H54 (cell line): ENCODE measurements at places on chromosomes 13 and 19.

DNA sequence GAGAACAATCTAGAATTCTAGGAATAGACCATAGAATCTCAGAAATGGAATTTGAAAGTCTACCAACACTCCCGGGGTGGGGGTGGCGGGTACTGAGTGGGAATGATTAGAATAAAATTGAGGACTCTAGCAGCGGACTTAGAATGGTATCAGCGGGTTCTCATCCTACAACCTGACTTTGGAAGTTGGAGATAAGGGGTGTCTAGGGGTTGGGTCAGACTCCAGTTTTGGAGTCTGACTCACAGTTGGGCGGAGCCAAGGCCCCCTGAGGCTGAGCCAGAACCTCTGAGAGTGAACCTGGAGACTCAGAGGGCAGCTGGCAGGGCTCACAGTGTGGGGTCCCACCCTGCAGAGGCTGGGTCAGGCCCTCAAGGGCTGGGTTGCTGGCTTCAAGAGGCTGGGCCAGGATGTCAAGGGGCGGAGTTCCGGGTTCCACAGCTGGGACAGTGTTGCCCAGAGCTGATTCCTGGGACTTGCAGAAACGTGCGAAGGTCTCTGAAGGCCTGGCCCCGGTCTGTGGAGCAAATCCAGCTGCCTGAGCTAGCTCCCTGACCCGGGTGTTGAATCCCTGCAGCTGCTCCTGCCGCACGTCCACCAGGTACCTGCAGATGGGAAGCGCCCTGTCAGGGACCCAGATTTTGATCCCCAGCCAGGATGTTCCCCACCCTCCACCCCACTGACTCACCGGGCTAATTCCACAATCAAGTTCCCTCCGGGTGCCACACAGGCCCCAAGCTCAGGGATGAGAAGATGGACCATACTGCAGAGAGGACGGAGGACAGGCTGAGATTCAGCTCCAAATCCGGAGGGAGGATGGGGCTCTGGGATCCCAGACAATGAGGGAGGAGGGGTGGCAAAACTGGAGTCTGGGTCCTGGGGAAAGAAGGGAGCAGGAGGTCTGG lies 1.6 kb upstream of the TNNI3 start:
- peak; percentile 99 for DNase-seq

- no peak for DNase-seq
These were observed 25.9 kb downstream of the FAM216B start for GRCh38 chr13:42807241-42807640.

DNA sequence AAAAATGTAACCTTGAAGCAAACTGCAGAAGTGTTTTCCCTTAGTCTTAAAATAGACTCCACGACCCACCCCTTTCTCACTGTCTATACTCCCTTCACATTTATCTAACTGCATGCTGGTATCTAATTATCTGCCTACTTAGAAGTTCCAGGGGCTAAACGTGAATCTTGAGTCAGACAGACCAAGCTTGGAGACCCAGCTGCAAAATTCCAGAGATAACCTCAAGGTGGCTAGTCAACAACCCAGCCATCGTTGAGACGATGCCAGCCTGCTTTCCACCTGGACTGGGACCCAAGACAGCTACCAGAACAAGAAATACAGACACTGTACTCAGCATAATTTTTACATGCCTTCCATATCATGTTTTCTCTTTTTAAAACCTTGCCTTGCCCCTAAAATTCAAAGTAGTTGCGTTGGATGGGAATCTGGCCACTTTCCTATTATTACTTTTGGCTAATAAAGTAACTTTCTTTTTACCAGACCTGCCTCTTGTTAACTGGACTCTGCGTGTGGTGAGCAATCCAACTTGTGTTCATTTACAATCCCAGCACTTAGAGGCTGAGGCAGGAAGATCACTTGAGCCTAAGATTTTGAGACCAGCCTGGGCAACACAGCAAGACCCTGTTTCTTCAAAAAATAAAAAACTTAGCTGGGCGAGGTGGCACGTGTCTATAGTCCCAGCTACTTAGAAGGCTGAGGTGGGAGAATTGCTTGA lies 82.3 kb downstream of the CDADC1 start:
- no peak for DNase-seq

DNA sequence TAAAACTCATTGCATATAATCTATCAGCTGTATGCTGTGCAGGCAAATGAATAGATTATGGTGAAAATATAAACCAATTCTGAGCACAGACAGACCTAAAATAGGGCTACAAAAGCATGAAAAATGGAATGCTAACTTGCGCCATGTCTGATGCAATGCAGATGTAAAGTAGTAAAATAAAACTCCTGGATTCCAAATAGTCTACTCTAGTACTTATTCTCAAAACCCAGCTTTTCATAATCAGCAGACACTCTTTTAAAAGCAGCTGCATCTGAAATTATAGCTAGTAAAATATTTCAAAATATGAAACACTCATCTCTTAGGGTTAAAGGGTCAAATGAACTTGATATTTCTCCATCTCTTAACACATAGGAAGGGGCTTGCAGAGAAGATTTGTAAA lies 4.7 kb upstream of the POMP start:
- DNase-seq = no peak

GRCh38 chr13:49220036-49220855 lies at the start of gene MLNR:
TSS of gene MLNR (plus strand) at chr13:49220338. CDS start at chr13:49220338, 0 bp downstream.
- DNase-seq = no peak
